NCI-H1436 treated with DMSO at 0.1 percent for 48 hours (cell line): ENCODE measurements at places on chromosomes 2 and 18.

DNA sequence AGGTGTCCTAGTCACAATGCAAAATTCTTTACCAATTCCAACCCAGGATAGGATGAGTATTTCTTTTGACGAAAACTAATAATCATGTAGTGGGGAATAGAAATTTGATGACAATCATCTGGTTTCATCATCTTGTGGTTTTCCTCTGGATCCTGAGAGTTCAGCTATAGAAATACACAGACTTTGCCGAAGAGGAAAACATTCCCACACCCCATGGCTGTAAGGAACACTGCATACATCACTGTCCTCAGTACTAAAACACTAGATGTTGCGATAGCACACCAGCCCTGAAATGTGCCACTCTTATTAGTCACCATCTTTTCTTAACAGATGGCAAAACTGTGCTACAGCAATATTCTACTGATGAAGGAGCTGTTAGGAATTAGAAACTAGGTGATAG lies 29.4 kb downstream of the CERKL start:
- no peak for DNase-seq

DNA sequence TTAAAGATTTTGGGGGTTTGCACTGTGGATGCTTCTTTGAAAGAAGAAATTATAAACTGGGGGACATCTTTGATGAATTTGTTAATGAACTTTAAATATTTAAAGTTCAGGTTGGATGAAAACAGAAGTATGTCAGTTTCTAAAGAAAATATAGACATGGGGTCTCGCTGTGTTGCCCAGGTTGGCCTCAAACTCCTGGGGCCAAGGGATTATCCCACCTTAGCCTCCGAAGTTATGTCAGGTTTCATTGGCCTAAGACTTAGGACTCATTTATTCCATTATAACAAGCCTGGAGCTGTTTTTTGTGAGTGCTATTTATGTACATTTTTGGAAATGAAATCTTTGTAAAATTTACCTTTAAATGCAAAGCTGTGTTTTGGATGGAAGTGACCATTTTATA lies 2.5 kb downstream of the NAB1 start:
- DNase-seq: no peak

GRCh38 chr18:75320506-75320905 lies 107.0 kb downstream of the SMIM21 start:
- no peak for DNase-seq

DNA sequence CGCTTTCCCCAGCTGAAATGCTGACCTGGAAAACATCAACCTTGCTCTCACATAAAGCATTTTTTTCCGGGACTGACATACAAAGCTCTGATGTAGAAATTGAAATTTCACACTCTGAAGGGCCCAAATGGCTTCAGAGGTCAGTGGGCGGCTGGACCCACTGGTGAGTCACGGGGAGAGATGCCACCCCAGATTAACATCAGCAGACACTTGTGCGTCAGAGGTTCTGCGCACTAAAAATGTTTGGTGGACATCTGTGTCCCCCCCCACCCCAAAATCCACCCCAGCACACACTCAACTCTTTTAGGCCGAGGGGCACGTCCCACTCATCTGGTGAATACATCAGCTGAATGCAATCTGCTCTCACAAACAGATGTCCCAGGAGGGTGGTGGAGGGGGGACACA lies 208.9 kb downstream of the ASB1 start:
- DNase-seq: no peak

GRCh38 chr2:85436836-85437487 lies 18.4 kb downstream of the SH2D6 start:
- DNase-seq: no peak

- DNase-seq: no peak
These were observed 194.3 kb downstream of the LDLRAD4 start for GRCh38 chr18:13412901-13413300.

GRCh38 chr2:157929871-157930667 lies 53.9 kb upstream of the ACVR1 start:
- DNase-seq: no peak

DNA sequence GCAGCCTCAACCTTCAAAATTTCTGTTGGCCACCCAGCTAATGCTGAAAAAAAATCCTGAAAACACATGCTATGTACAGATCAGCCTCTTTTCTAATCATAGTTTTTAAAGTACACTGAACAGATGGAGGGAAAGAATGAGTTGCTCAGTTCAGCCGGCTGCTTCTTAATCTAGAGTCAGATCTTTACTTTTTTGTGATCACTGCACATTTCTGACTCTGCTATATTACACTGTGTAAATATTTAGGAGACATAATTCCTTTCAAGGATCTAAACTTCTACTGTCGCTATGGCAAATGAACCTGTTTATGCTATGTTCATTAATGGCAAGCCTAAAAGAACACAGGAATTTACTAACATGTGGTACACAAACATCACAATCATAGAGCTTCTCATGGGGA lies 114.2 kb downstream of the SRBD1 start:
- no peak for DNase-seq

- no peak for DNase-seq
These were observed 109.9 kb downstream of the GAREM1 start for GRCh38 chr18:32360682-32361345.

- DNase-seq: no peak
These were observed 32.9 kb upstream of the EHBP1 start for GRCh38 chr2:62672601-62673000.

DNA sequence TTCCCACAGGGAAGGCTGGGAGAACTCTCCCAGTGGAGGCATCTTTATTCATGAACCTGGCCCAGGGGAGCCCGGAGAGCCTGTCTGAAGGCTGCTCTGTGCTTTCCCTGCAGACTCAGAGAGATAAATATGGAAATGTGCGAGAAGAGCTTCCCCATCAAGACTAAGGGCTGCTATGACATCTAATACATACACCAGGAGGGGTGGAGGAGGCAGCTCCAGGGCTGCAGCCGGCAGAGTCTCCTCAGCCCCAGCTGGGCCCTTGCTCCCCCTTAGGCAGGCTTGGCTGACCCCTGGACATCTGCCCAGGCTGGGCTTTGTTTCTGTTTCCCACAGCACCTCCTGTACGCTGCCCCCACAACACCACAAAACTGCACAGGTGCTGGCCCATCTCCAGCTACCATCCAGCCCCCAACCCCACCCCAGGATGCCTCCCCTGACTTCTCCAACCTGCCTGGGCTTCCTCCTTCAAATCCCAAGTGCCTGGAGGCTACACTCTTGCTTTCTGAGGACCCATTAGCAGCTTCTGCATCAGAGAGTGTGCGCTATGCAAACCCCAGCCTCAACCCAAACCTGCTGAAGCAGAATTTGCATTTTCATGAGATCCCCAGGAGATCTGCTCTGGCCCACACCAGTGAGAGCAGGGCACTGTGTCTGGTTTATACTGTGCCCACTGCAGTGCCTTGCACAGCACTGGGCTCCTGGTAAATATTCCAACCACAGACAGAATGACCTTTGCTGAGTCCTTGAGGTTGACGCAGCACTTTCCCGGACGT lies 96.8 kb downstream of the VSNL1 start:
- no peak for DNase-seq

- DNase-seq: no peak
These were observed 107.1 kb downstream of the ABCA12 start for GRCh38 chr2:215031321-215031720.

GRCh38 chr18:45628979-45629958 lies 14.0 kb downstream of the SLC14A2 start:
- no peak for DNase-seq

GRCh38 chr2:605674-606608 lies 71.3 kb downstream of the TMEM18 start:
- DNase-seq: no peak

DNA sequence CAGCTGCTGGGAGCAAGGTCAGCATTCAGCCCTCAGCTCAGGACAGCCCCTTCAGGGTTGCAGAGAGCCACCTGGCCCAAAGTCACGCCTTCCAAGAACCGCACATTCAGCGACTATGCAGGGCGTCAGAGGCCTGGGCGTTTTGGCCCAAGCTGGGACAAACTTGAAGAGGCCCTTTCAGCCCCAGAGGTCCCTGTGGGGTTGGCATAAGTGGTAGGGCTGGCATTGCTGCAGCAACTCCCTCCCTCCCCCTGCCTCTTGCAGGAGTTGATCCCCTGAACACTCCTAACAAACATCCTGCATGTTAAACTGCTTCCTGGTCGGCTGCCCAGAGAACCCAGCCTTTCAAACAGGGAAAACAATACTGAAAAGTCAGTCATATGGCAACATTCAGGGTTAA lies 192.9 kb upstream of the SMAD2 start:
- no peak for DNase-seq

- no peak for DNase-seq
These were observed 11.9 kb upstream of the AGFG1 start for GRCh38 chr2:227460070-227460485.

DNA sequence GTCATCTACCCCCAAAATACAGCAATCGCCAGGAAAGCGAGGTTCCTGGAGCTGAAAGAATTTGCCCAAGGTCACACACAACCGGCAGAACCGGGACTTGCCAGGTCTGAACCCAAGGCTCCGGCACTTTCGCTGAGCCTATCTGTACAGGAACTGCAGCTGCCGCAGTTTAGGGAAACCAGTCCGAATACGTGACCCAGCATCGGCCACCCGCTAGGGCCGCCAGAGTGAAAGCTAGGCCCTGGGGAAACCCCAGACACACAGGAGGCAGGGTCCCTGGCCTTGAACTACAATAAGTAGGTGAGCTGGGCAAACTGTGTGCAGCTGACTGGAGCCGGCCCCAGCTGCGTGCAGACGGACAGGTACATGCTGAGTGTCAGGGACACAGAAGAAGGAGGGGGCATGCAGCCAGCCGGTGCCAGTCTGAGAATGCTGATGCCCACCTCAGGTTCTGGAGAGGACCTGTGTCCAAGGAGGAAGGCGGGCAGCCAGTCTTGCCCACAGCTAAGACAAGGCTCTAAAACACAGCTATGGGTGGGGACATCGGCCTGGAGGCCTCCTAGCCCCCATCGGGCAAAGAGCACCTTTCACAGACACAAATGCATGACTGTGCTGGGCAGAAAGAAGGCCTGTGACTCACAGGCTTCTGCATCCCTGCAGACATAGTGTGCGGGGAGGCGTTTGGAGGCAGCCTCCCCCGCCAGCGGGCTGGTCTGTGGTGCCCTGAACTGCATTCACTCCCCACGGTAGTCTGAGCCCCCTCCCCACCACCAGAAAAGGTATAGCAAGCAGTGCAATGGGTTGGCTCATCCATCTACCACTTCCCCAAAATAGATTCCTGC lies 107.4 kb upstream of the ID2 start:
- no peak for DNase-seq

GRCh38 chr2:200507179-200507578 lies 2.7 kb downstream of the KCTD18 start:
- DNase-seq: no peak

DNA sequence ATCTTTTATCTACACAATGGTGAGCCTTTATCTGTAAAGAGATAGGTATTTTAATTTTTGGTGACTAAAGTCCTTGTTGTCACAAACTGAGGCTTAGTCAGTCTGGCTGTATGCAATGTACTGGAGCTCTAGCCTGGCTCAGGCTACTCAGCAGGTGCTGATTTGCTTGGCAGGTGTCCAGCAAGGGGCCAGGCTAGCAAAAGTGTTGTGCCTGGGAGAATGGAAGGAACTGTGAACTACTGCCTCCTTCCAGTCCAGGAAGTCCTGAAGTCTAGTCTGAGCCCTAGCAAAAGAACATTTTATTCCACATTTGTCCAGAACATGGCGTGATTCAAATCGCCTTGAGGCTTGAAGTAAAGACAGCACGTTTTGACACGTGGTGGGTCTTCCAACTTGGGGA lies 260.5 kb downstream of the CCDC85A start:
- no peak for DNase-seq
